Left renal cortex interstitium (tissue), 4 donors: ENCODE measurements at places on chromosomes 2 and 18.

- no peak for DNase-seq
These were observed 307.0 kb upstream of the CWC22 start for GRCh38 chr2:180314086-180314485.

DNA sequence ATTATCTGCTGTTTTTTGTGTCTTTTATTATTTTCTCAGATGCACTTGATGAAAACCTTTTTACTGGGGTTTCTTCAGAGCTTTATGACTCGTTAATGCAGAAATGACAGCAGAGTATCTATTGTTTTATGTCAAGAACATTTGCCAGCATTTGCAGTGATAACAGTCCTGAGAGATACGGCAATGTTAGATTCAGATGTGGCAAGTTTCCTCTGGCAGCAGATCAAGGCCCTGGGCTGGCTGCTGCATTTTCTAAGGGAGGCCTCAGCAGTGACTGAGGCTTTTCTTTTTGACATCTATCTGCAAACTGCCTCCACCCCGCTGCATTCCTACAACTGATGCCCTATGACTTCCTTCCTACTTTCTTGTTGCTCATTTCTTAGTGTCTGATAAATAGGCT lies 40.2 kb downstream of the EFEMP1 start:
- no peak for DNase-seq

DNA sequence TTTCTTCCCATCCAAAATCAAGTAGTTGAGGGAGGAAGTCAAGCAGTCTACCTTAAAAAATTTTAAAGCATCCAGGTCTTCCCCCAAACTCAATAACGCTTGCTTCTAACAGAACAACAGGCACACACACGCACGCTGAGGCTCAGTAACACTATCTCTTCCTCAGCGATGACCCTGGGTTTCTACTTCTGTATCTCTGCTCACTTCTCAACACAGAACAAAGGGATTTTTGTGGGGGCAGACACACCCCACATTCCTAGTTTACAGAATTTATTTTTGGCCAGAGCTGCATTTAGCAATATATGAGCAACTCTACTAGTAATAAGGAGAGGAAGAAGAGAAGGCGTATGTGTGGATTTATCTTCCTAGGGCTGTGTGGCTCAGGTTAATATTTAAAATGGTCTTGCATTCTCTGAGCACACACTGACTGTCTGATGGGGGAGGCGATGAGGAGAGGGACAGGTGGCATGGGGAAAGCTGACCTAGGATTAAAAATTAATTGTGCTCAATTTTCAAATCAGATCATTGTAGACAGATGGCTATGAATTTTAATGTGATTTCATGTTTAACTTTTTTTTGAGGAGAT lies 71.3 kb upstream of the PPM1B start:
- no peak for DNase-seq

DNA sequence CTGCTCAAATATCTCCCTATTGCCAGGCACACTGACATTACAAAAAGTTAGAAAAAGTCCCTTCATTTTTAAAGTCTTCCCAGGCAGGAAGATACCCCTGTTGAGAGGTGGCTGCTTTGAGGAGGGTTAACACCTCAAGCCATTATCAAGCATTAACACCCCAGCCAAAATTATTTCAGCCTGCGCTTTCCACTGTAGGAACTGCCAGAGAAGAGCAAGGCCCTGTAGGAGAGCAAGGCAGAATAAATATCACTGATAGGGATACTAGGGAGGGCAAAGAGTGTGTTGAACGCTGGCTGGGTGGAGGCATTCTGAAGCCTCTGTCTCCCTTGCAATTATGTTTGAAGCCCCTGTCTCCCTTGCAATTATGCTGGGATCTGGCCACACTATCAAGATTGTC lies 1020.7 kb upstream of the CELF4 start:
- DNase-seq, result no peak

DNA sequence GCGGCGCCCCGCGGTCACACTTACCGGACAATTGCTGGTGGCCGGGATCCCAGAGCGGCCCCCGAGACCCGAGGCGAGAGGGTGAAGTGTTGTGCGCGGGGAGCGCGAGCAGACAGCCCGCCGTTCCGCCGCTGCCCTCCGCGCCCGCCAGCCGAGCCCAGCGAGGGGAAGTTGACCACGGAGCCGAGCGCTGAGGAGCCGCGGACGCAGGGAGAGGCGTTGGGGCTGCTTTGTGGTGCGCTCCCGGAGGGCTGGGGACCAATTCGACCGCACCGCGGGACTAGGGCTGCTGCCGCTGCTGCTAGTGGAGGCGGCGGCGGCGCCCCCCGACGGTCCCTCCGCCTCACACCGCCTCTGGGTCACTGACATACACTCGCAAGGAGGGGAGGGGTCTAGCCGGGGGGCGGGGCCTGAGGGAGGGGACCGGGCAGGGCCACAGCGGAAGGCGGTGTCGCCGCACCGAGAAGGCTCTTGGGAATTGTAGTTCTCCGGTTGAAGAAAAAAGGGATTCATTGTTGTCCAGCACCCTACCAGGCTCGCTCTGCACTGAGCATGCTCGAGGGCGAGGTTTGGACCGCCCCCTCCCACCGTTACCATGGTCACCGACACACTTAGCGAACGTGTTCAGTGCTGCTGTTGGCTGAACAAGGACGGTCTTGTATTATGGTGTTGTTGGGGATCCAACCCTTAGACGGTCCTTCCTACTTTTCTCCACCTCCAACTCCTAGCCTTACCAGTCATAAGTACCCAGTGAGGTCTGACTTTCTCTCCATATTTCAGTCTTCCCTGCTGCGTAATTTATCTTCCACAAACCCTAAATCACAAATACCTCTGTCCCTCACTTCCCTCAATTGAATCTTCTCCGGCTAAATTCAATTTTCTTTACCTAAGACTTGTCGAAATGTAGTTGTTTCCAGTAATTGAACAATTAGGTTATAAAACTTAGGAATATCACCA lies at the start of gene PELI1:
Gene PELI1 (minus strand): TSS at position 364 of the 957 bp plus-strand sequence. CDS start 36,110 bp downstream, outside the sequence.
- DNase-seq, result peak; percentile 94

- no peak for DNase-seq
These were observed 76.6 kb downstream of the KIAA1328 start for GRCh38 chr18:36905571-36905970.

DNA sequence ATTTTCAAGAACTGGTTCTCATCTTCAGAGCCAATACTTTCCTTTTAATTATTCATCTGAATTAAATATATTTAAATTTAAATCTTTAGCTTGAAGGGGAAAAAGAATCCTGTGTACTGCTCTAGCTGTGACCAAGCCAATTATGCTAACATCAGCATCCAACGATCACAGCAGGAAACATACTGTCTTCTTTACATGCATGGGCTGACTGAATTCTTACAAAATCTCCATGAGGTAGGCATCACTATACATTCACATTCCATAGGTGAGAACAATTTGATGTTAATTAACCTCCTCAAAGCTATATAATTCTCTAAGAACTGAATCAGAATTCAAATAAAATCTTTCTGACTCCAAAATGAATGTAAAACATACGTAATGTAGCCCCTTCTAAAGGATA lies 118.8 kb upstream of the MAP2 start:
- DNase-seq, result no peak

- no peak for DNase-seq
These were observed 62.1 kb downstream of the SCN3A start for GRCh38 chr2:165141601-165142354.

DNA sequence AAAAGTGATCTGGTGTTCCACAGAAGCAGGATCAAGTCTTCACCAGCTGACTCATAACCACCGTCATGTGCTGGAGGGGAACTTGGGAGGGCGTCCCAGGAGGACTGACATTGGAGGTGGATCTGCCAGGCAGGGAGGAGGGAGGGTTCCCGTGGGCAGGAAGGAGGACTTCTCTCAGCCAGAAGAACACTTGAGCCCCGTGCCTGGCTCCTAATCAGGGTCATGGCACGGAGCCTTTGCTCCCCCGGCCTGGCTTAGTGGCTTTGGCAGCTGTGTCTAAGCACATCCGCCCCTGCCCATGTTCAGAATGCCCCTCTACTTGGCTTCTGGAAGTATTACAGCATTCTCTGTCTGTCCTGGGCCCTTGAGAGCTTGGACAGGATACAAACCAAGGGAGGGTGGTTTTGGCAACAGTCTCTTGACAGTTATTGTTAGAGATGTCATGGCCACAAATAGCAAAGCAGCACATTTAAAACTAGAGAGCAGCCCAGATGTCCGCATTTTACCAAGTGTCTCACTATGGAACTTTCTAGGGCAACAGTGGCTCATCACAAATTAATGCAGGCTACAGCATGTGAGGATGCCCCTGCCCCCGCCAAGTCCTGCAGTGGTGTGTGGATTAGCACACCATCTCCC lies 11.5 kb downstream of the PPP1R7 start:
- DNase-seq, result no peak

DNA sequence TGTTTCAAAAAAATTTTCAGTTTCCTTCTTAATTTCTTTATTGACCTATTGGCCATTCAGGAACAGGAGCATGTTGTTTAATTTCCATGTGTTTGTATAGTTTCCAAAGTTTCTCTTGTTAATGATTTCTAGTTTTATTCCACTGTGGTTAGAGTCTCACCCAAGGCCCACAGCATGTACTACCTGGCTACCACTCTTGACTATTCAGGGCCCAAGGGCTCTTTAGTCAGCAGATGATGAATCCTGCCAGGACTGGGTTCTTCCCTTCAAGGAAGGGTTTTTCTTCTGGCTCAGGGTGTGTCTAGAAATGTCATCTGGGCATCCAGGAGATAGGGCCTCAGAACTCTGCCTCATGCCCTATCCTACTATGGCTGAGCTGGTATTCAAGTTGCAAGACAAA lies 161.4 kb downstream of the PLCL1 start:
- no peak for DNase-seq

- DNase-seq, result no peak
These were observed 138.0 kb upstream of the CDCA7 start for GRCh38 chr2:173216668-173217067.

DNA sequence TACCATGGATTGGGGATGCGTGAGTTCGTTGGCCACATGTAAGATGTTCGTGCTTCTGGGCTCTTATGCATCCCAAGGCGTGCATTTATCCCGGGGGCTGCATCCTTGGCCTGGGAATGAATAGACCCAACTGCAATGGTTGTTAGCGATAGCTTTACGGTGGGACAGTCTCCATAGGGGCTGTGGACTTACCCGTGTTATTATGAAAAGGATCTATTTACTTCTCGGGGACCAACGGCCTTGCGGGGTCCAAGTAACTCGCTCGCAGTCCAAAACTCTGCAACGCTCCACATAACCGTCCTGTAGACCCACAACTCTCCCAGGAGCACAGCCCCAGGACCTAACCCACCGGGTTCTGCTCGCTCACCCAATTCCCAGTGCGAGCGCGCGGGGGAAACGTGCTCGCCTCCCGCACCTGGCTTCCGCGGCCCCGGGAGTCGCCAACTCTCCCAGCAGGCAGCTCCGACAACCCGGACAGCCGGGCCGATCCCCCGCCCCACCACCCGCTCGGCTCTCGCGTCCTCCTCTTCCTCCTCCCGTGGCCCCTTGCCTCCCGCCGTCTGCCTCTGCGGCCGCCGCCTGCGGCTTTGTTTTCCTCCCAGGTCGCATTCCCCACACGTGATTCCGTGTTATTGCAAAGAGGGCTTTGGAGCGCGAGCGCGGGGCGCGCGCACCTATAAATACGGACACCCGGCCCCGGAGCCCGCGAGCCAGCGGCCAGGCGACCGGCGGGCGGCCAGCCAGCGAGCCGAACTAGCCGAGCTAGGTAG lies at the start of gene CABLES1:
Gene CABLES1 (plus strand): TSS at position 706 of the 770 bp plus-strand sequence. CDS start 278 bp downstream, outside the sequence.
- DNase-seq, result no peak

DNA sequence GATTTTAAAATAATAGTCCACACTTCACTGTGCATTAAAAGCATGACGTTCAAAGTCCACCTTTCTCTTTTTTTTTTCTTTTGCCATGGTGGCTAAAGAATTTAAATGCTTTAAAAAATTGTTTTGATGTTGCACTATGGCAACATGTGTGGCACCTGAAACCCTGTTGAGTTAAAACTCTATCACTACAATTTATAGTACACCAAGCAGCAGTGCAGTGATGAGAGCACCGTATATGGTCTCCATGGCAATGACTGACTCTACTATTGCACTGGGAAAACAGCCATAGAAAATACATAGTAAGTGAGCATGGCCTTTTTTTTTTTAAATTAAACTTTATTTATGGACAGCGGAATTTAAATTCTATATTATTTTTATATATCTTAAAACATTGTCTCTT lies 298.8 kb downstream of the FIGN start:
- DNase-seq, result no peak

GRCh38 chr2:102417946-102418345 lies 5.0 kb upstream of the IL18RAP start:
- no peak for DNase-seq

GRCh38 chr2:33929467-33929866 lies 330.4 kb upstream of the FAM98A start:
- no peak for DNase-seq

DNA sequence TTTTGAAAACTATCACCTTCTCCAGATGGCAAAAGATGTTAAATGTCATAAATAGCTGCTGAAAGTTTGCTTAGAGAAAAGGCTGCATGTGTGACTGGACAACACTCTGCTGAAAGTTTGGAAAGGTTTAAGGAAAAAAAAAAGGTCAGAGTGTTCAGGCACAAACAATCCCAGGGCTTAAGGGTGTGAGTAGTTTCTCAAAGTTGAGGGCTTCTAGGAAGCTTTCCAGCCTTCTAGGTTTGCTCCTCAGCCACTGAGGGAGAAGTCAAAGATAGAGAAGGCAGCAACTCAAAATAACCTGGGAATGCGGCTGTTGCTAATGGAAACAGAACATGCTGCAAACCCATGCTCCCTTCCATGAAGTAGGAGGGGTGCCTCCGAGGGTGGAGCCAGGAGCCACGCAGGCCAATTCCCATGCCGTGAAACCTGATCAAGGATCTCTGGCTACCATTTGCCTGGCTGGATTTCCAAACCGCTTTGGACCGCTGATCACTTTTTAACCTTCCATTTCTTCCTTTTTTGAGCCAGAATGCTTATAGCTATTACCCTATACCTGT lies 88.0 kb downstream of the TEX51 start:
- DNase-seq, result no peak

DNA sequence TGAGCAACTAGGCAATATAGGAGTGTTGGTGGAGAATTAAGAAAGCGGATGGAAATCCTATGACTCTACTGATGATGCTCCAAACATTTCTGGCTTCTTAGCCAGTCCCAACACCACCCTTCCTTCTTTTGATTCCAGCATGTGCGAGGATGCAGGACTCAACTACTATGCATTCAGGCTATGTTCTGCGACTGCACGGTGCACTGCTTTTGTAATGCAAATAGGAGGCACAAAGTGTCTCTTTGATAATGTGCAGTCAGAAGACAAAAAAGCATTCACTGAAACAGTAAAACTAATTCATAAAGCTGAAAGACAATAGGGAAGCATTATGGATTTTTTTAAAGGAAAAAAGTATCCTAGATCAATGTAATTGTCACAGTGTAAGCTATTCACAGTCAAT lies 106.7 kb downstream of the MEIS1 start:
- no peak for DNase-seq
